ENCODE measurements at places on chromosomes 5 and 9.
A peak's percentile ranks its signal among the peaks of the same experiment; 100 is the strongest.

- no peak for DNase-seq
Measured at GRCh38 chr9:94900222-94901018, 173.9 kb downstream of the AOPEP start.

DNA sequence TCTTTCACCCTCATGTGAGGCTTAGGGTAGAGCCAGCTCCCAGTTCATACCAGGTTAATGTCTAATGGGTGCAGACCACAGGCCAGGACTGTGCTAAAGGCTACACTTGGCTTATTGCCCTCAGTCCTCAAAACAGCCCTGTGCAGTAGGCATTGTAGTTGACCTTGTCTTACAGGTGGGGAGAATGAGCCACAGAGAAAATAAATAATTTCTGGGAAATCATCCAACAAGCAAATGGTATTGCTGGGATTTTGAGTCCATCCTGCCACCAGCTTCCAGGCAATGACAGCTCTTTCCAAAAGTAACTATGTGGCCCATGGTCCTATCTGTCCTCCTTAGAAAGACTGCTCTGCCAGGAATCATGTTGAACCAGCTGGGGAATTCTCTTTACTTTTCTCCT lies 450.0 kb downstream of the GADD45G start:
- DNase-seq: peak; percentile 79

GRCh38 chr9:127424676-127424999 lies 456 bp downstream of the ZNF79 start:
- DNase-seq: no peak

DNA sequence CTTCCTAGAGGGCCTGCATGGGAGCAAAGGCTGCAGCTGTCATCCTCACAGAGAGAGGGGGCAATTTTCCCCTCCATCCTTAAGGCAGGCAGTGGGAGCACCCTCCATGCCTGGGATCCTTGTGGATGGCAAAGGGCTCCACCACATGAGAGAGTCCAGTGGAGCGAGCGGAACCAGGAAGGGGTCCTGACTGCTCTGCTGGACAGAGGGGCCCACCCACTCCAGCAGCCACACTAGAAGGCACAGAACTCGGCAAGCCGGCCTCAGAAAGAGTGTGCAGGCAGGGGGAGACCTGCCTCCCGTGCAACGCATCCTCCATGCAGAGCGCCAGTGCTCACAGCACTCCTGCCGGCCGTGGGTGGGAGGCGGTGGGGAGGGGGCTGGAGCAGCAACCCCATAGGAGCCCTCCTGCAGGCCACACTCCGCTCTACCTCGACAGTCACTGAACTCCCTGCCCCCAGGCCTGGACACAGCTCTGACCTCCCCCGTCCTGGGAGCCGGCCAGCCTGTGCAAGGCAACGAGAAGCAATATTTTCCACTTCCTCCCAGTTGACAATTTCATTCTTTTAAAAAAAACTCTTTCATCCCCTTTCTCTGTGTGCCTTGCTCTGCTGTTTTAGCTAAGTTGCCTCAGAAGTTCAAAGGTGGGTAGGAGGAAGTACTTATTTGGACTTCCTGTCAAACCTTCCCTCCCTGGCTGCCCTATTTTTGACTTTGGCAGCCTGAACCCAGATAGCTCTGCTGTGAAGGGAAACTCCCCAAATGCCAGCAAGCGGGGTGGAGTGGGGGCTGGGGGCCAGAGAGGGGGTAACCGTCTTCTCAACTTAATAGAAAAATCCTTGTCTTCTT lies 5.3 kb upstream of the LCP2 start:
- no peak for DNase-seq

- no peak for DNase-seq
Measured at GRCh38 chr9:90953200-90953599, 151.6 kb downstream of the SYK start.
